Psoas muscle (tissue), 8 donors: ENCODE measurements at places on chromosomes 3 and 15. TPM values are rescaled to one million over a fixed set of nuclear protein-coding genes. Genes with fewer than 3 reads are reported as not detected.

Gene MUC4
- 0.08 TPM for total RNA-seq

Gene CAMP
- total RNA-seq, result not detected

Gene GATM
- total RNA-seq, result 21.3 TPM

Gene CCR3
- total RNA-seq, result 0.48 TPM

Gene ZNF774
- 7.6 TPM for total RNA-seq

Gene DOCK3
- total RNA-seq, result 0.87 TPM

Gene GOLGA8T
- 0.15 TPM for total RNA-seq

Gene SSUH2
- 1.1 TPM for total RNA-seq

Gene TRAT1
- total RNA-seq, result 0.14 TPM

Gene SAMMSON
- total RNA-seq, result not detected

Gene CDCP1
- total RNA-seq, result 1.4 TPM

Gene HTR3E
- not detected for total RNA-seq

Gene GPR27
- 1.1 TPM for total RNA-seq

Gene LMAN1L
- not detected for total RNA-seq
